ENCODE measurements at places on chromosomes 1 and 21. TPM values are rescaled to one million over a fixed set of nuclear protein-coding genes. Genes with fewer than 3 reads are reported as not detected.

RCC1 gene
- 70.4 TPM for total RNA-seq

GSTM1 gene
- not detected for total RNA-seq

DMRTA2 gene
- 0.13 TPM for total RNA-seq

CD52 gene
- not detected for total RNA-seq

NEK7 gene
- total RNA-seq, result 18.4 TPM

RXFP4 gene
- not detected for total RNA-seq

YBEY gene
- total RNA-seq, result 27.6 TPM

CYP4B1 gene
- not detected for total RNA-seq

PROX1 gene
- total RNA-seq, result 0.07 TPM

ERICH3 gene
- not detected for total RNA-seq

TAS1R1 gene
- not detected for total RNA-seq

LRRC38 gene
- total RNA-seq, result not detected

APCS gene
- not detected for total RNA-seq

C1QB gene
- not detected for total RNA-seq
